ENCODE measurements at places on chromosomes 5 and 9.
A peak's percentile ranks its signal among the peaks of the same experiment; 100 is the strongest.

DNA sequence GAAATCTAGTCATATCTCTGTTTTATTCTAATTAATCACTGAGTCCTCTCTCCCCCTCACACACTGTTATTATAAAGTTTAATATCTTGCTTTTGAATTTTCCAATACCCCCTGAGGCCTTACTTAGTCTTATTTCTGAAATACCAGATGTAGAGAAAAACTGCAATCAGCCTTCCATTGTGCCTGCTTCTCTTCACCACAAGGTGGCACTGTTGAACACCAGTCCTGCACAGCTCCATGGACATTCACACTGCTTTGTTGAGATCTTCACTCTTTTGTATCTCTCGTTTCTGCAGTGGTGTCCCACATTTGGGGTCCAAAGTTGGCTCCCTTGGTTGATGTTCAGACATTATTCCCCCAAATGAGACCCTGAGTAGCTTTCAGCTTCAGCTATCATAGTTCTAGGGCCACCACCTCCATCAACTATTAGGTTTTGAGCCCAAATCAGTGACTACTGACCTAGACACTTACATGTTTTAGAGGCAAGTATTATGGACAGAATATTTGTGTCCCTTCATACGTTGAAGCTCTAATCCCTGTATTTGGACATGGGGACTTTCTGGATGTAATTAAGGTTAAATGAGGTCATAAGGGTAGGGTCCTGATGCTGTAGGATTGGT, 24.3 kb downstream of the BOD1 start:
- no peak for DNase-seq

GRCh38 chr9:15246708-15247107, 60.3 kb downstream of the TTC39B start:
- no peak for DNase-seq

- peak; percentile 64 for DNase-seq
These were observed at the start of gene FIBCD1 for GRCh38 chr9:130938652-130939404. TSS of gene FIBCD1 (minus strand) at chr9:130939247. CDS start at chr9:130938607, 640 bp downstream.

- no peak for DNase-seq
These were observed 66.6 kb downstream of the RALGPS1 start for GRCh38 chr9:126981218-126981617.

GRCh38 chr9:133969681-133970580, 22.2 kb downstream of the VAV2 start:
- DNase-seq: no peak

DNA sequence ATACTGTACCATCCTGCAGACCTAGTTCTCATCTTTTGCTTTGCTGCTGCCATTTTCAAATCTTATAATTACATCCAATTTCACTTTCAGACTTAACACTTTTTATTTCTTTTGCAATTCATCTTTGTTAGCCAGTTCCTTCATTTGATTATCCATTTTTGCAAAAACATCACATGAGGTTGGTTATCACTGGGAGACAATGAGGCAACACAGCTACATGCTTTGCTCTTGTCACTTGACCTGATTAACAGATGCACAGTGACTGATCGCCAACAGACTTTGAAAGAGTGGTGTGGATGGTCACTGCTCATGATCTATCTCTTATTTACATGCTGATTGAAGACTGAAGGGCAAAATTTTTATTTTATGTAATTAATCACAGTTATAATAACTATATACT, 17.0 kb upstream of the RNF20 start:
- no peak for DNase-seq

GRCh38 chr5:142095035-142095434, 13.5 kb upstream of the NDFIP1 start:
- peak; percentile 76 for DNase-seq

GRCh38 chr9:119533504-119533903, 164.3 kb upstream of the BRINP1 start:
- DNase-seq: no peak

DNA sequence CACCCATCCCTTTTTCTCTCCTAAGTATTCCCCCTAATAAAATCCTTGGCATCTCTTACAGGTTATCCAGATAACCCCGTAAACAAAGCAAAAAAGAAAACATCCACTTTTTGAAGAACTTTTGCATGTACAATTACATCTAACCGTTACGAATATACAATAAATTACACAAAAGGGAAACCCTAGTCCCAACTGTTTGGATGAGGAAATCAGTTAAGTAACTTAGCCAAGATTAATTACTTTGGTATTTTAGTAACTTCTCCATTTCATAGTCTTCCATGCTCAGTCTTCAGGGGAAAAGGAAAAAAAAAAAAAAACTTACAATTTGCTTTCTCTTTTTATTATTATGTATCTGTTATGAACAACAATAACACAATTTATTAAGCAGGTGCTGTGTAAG, 212.9 kb downstream of the ACTL7B start:
- no peak for DNase-seq

- DNase-seq: no peak
These were observed 74.7 kb downstream of the FOXB2 start for GRCh38 chr9:77094150-77094549.

DNA sequence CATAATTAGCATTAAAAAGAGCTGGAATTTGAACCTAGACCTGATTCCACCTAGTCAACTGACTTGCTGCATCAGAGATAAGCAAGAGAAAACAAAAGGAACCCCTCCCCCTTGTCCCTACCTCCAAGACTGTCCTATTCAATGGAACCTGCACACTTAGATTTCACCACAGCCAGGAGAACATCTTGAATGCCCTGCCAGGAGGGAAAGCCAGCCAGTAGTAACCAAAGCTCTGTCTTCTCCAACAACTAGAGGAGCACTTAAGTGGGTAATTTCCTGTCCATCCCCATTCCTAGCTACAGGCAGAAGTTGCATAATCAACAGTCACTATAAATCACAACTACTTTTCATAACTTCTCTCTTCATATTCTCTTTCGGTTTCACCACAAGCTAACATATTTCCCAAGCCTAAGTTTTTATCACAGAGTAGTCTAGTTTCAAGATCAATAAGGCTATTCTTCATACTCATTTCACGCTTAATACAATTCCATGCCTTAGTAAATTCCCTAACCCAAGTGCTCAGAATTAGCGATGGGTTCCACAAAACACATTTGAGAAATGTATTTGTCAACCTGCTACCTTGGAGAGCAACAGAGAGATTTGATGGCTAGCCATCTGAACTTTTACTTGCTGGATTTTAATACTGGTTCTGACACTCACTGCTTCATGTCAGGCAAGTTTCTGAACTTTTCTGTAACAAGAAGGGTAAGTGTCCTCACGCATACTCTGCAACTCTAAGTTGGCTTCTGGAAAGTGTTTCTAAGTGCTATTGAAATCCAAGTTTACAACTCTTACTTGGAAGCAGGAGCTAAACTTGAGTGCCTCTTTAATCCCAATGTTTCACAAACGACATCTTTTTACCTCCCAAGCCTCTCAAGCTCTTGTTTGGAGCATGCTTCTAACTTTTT, 2.0 kb downstream of the DENND1A start:
- no peak for DNase-seq

- DNase-seq: no peak
These were observed 77.3 kb upstream of the ATP10B start for GRCh38 chr5:160929360-160929759.

- DNase-seq: no peak
These were observed 89.4 kb downstream of the SLC44A1 start for GRCh38 chr9:105333811-105334210.

DNA sequence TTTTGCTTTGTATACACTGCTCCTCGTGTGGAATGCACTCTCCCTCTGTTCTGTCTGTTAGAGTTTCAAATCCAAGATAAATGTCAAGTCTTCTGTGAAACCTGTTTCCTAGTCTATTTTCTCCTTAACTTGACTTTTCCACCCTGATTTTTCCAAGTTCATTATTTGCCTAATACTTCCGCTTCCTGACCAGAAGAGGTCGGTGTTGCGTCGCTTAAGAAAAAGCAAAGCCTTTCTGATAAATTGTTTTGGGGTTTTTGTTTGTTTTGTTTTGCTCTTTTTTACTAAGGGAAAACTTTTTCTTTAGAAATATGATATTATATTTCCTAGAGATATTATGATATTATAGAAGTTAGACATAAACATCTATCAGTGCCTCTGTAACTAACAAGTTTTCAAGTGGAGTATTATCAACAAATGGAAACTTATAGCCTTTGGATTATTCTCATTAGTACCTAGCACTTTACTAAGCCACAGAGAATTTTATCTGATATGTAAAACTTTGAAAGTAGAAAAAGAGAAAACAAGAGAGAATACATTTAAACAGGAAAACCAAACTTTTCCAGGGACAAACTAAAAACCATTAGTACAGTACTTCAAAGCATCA, 55.8 kb downstream of the PHAX start:
- no peak for DNase-seq

DNA sequence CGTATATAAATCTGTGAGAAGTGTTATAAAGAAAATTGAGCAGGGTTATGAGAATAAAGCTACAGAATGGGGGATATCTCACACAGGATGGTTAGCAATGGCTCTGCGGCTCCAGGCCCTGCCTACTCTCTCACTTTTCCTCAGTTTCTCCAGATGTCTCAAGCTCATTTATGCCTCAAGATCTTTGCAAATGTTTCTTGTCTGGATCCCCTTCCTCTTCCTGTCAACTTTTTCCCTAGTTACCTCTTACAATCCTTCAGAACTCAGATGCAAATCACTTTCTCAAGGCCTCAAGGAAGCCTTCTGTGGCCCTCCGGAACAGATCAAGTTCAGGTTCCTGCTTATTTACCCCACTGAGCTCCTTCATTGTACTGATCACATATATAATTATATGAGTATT, 386.4 kb downstream of the RAB3C start:
- no peak for DNase-seq

GRCh38 chr5:157116483-157116954, 7.7 kb upstream of the HAVCR2 start:
- DNase-seq: no peak

DNA sequence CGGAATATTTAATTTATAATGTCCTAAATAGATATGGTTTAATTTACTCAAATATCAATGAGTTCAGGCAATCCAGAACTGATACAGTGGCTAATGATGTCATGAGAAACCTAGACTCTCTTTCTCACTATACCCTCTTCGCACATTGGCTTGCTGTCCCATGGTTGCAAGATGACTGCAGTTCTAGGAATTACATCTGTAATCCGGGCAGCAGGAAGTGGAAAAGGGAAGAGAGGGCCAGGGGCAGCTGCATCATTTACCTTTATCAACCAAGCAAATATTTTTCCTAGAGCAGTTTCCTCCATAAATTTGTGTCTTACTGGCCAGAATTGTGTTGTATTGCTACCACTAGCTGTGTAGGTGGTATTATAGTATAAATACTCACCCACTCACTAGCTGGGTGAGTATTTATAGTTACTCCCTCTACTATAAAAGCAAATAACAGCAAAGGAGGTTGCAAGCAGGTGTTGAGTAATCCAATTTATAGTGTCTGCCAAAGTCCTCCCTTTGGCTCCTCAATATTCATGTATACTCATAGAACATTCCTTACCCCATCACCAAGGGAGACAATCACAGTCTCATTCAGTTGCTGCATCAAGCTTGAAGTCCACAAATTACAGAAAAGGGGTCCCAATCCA, 168.8 kb downstream of the DROSHA start:
- DNase-seq: no peak

DNA sequence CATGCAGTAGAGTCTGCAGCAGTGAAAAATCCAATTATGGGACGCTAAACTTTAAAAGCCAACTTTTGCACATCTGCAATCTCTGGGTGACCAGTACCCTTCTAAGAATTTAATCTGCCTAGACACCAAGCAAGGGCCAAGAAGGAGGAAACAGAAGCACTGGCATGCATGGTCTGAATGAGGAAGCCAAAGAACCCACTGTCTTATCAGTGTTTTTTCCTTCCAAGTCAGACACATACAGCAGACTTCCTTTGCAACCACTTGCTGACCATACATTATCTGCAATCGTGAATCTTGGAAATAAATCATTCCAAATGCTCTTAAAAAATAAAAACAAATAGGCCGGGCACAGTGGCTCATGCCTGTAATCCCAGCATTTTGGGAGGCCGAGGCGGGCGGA, 65.9 kb downstream of the DEPDC1B start:
- DNase-seq: no peak

- no peak for DNase-seq
These were observed 73.1 kb upstream of the SAP30L start for GRCh38 chr5:154372661-154373060.

GRCh38 chr9:128101231-128101661, 26.3 kb downstream of the PTGES2 start:
- no peak for DNase-seq

- no peak for DNase-seq
These were observed 128.2 kb upstream of the LARP1 start for GRCh38 chr5:154626876-154627557.

DNA sequence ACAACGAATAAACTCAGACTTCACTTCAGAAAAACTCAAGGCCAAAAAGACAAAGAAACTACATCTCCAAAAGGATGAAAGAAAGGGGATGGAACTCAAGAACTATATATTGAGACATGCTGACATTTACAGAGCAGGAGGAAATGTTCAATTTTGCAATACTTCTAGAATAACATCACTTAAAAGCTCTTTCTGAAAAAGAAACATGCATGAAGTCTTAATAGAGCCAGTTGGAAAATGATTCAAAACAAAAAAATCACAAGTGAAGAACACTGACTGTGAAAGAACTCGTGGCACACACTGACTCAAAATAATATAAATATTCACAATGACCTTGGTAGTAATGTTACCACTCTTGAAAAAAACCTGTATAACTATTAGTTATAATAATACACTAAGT, 267.8 kb upstream of the NREP start:
- no peak for DNase-seq

- DNase-seq: no peak
These were observed 72.9 kb upstream of the SPTLC1 start for GRCh38 chr9:92187989-92188714.

DNA sequence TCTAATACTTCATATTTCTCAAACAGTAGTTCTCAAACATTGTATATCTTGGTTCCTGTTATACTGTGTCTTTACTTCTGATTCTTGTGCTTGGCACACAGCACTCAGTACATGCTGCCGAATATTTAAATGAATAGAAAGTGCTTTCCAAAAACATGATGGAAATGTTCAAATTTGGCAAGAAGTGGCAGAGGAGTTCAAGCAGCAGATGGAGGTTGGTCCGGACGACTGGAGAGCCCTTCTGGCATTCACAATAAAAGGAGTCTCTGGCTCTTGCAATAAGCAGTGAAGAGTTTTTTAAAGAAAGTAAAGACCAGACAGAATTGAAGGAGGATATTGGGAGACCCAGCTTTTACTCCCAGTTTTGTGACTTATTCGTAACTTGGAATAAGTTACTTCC, 36.3 kb downstream of the TSTD2 start:
- DNase-seq: no peak

- peak; percentile 17 for DNase-seq
These were observed 199.8 kb upstream of the MVB12B start for GRCh38 chr9:126126807-126127206.

Data from activated CD8-positive, alpha-beta memory T cell treated with anti-CD3 and anti-CD28 coated beads for 24 hours (primary cell).